Lower lobe of right lung (tissue), 2 donors: ENCODE measurements at places on chromosomes 2 and 18. TPM values are rescaled to one million over a fixed set of nuclear protein-coding genes. Genes with fewer than 3 reads are reported as not detected.

GPR45 gene
- not detected for total RNA-seq

CD207 gene
- total RNA-seq = 3.0 TPM

LTBP1 gene
- 34.7 TPM for total RNA-seq

KCNJ3 gene
- not detected for total RNA-seq

SCYGR4 gene
- total RNA-seq = not detected

DNA sequence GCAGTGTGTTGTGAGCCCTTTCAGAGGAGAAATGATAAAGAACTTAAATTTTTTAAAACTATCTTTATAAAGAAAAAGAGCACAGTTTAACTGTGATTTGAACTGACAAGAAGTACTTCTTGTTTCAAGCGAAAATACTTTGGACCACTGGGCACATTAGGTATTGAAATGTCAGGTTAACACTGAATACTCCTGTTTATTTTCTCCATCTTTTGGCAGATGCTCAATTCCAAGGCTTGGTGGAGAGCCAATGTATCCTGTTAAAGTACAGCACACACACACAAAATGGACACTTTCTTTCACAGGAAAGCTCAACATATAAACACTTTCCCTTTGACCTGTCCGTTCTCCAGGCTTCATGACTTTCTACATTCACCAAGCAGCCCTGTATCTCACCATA is 32.6 kb upstream of the SP3 start:
- no peak for DNase-seq

- no peak for DNase-seq
Observed at GRCh38 chr18:63883617-63884016, 3.9 kb upstream of the SERPINB2 start.

GRCh38 chr18:59871711-59872362 is 28.0 kb upstream of the PMAIP1 start:
- no peak for DNase-seq

GRCh38 chr2:205889114-205889513 is 196.9 kb downstream of the INO80D start:
- no peak for DNase-seq

DNA sequence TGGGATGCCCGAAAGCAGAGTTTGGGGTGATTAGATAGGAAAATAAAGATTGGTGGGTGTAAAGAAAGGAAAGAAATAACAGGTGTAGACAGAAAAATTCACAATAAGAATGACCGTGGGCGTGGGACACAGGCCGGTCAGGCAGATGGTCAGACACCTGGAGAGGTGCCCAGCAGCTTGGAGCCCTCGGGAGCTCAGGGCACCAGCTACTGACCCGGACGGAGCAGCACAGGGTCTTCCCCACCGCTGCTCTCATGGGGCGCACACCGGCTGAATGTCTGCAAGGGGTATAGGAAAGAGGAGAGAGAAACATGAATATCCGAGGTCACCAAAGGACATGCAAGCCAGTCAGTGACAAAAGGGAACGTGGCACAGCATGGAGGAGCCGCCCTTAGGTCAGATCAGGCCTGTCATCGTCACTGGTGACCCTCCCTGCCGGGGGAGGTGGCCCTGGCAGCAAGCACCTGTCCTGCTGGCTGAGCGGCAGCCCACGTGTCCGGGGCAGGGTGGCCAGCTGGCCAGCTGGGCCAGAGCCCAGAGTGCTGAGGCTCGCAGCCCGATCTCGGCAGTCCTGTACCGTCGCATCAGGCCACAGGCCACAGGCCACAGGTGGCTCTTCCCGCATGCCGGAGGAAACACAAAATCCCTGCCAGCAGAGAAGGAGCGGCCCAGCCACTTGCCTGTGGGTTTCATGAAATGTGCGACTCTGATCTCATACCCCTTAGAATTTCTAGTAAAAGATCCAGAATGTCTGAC is 112.0 kb upstream of the NDUFV2 start:
- DNase-seq = no peak

DNA sequence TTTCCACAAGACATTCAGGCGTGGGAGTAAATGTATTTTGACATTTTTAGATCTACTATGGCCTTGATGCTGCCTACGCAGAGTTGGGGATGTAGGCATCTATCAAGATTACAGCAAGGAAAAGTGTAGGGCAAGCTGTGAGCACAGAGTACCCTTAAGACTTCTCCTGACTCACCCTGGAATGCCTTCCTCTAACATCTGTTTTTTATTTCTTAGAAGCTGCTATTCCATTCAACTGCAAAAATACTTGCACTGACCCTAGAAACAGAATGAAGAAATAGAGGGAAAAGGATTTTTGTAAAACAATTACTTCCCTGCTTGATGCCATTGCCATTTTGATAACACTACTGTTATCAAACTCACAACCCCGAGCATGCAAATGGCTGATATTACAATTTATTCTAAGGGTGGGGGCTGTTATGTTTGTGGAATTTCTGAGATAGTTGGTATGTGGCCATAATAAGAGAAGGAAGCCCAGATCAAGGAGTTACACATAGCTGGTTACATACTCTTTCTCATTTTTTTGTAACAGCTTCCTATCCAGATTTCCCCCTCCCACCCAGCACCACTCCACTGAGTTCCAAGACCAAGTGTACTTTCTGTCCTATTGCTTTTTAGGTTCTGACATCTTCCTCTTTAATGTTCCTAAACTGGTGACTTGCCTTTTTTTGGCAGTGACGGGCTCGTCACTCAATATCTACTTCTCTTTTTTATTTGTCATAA is 6.0 kb upstream of the ROCK1 start:
- DNase-seq = no peak

DNA sequence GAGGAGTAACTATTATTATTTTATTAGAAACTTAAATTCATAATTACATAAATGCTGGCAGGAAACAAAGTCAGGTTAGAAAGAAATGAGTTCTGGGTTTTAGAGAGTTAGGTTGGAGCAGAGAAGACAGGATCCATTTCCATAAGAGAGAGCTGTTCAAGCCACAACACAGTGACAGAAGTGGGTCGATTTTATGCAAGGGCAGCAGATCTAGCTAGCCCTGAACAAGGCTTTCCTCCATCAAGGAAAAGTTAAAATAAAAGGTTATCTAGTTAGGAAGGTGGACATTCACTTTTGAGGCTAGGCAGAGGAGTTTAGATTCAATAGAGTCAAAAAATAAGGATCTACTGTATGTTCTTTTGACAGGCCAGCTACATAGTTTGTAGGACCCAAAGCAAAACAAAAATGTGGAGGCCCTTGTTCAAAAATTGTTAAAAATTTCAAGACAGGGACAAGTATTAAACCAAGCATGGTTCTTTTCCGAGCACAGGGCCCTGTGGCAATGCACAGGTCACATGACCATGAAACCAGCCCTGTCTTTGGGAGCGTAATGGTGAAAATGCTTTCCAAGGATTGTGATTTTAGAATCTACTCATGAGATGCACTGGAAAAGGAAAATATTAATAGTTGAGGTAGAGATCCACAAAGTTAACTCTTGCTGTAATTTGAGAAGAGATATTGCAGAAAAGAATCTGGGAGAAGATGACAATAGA is 91.2 kb upstream of the CREB1 start:
- no peak for DNase-seq

GRCh38 chr2:5083402-5083801 is 608.8 kb upstream of the SOX11 start:
- no peak for DNase-seq

DNA sequence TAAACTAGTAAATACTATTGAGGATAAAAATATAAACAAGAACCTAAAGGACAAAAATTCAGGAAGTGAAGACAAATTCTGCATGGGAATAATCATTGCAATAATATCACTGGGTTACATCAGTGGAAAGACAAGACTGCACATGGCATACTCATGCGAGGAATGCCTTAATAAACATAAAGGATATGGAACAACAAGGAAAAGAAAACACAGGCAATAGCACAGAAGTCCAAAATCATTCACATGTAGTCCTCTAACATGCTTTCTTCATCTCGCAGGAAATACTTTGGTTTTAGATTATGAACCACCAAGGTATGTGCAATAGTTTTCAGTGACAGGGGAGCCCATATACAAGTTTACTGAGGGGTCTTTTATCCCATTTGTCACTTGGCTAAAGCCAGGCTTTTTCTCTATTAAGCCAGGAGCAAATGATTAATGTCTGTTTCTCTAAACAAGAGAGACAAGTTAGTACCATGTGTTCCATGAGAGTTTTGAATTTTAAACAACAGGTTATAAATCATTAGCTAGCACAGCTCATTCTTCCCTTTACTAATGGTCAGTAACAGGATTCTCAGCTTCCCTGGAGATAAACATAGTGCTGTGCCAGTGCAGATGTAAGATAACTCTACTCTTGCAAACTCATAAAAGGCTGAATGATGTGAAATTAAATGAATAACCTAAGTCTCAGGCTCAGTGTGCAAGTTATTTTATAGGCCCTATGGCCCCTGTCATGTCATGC is 353.6 kb upstream of the FSIP2 start:
- no peak for DNase-seq

GRCh38 chr2:106614511-106615291 is 127.5 kb downstream of the CD8B2 start:
- no peak for DNase-seq

DNA sequence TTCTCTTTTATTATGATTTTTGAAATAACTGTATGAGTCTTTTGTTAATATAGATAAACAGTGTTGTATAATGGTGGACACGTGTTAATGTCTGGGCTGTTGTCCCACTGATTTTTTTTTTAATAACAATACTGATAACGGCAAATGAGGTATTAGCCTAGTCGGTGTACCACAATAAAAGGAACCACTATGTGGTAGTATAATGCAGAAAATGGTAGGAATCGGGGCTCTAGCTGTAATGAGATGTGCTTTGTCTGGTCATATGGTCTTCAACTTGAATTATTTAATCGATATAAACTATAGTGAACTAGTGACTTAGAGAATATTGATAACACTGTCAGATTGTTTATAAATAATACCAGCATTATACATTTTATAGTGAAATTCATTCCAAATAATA is 517.9 kb upstream of the SPHKAP start:
- no peak for DNase-seq

DNA sequence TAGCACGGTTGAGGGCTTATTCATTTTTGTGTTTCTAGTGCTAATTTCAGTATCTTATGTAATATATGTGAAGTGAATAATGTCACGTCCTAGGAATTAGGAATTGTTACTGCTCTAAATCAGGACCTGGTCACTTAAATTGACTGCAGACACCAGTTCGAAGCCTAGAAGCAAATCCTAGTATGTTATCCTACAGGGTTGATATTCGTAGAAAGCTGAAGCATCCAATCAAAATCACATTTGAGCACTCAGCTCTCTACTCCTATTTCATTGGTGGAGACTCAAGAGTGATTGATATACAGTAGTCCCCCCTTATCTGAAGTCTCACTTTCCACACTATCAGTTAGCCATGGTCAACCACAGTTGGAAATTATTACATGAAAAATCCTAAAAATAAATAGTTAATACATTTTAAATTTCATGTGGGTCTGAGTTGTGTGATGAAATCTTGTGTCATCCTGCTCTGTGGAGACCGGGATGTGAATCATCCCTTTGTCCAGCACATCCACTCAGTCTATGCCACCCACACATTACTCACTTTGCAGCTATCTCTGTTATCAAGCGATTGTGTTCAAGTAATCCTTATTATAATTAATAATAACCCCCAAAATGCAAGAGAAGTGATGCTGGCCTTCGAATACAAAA is 35.2 kb upstream of the SCN9A start:
- DNase-seq = no peak

- no peak for DNase-seq
Observed at GRCh38 chr2:157923598-157924217, 47.6 kb upstream of the ACVR1 start.

GRCh38 chr2:7169593-7169992 is 252.4 kb downstream of the RNF144A start:
- no peak for DNase-seq

DNA sequence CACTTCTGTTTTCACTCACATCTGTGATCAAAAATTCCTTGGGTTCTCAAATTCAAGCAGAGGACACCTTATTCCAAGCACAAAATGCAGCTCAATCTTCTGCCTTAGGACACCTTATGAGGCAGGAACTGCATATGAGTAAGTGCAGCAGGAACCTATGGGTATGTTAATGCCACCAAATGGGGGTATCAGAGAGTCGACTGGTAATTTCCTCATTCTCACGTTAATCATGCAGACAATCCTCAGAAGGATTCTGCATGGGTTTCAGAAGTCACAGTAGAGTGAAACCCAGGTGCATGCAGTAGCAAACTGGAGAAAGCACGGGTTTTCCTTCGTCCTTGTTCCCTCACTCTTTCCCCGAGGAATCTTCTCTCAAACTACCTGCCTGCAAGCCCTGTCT is 452.8 kb downstream of the CBLN2 start:
- no peak for DNase-seq

GRCh38 chr2:20933714-20934113 is 110.2 kb downstream of the APOB start:
- DNase-seq = no peak

DNA sequence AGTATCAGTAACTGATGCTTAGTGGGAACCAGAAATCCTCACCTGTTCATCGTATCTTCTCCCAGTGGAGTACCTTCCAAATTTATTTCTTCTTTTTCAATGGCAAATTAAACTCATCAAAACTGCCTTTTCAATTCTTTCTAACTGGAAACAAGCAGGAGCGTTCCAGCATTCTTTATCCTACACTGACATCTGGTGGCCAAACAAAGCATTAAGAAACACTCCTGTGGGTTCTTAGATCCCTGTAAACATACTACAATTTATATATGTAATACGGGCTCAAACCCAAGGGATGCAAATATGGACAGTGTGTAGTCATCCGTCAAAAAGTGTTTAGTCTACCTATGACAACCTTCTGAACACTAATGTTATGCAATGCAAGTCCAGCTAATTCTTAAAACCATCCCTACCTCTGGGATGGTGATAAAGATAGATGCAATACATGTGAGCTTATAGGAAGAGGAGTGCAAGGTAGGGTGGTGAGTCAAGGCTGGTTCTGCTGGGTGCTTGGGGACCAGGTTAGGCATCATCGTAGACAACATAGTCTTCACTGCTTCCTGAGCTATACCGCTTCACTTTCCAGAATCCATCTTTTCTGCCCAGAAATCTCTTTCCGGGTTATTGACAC is 375.0 kb downstream of the CTNNA2 start:
- DNase-seq = no peak

DNA sequence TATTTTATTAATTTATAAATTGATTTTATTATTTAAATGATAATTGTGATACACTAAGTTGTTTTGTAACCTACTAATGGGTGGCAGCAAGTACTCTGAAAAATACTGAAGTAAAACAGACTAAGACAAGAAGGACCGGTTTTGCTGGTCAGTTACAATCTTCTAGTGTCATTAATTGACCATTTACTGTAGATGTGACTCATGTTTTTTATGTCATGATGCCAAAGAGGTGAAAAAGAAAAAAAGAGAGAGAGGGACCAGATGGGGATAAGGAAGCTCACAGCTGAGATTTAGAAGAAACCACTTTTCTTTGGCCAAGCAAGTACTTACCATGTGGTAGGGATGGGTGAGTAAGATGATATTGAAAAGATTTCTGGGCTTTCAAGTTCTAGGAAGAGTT is 955.8 kb upstream of the LRRTM1 start:
- no peak for DNase-seq

GRCh38 chr2:18001671-18002070 is 123.2 kb downstream of the KCNS3 start:
- DNase-seq = no peak
